ENCODE measurements at places on chromosomes 3 and 15.

DNA sequence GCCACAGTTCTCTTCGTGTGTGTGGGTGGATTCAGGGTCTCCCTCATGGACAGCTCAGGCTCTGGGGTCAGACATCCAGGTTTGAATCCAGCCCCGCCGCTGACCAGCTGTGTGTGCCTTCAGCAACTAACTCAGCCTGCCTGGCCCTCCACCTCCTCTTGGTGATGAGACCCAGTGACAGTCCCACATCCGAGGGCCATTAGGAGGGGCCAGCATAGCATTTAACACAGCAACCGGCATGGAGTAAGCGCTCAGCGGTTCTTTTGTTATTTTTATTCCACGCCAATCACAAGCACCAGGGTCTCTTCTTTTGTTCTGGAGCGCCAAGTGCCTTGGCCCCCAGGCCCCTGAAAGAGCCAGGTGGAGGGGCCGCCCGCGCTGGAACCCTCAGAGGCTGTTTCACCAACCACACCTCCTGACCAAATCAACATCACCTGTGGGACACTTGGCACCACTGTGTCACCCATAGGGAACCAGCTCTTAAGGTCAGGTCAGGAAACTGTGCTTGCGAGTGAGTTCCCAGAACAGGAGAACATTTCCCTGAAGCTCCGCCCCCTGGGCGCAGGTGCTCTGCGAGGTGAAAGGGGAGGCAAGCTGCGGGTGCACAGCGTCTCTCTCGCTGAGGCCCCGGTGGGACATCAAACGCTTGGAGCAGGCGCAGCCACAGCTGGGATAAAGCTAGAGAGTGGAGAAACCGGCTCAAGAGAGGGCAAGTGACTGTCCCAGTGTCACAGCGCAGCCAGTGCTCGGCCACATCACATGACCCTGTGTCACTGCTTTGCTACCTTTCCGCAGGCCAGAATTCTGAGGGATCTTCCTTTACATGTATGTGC lies 311.3 kb downstream of the UACA start:
- DNase-seq: no peak

DNA sequence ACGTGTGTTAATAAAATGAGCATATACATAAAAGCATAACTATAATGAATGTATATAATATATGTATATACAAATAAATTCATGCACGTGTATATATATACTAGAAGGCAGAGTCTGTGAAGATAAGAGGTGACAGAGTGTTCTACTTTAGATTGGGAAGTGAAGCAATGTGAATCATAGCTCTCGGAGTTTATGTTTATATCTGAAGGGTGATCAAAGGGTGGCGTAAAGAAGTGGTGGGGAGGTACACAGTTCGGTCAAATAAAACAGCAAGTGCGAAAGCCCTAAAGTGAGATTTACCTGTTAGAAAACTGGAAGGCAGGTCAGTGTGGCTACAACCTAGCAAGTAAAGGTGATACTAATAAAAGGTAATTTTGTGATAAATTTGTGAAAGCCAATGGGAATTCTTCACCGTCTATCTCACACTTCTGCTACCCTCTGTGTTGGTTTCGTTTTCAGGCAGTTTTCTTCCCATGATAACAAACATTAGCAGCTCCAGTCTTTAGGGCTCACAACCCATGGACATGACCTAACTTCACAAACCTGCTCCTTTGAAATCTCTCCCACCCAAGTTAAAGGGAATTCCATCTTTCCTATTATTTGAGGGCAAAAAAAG lies 46.7 kb upstream of the BCHE start:
- no peak for DNase-seq

DNA sequence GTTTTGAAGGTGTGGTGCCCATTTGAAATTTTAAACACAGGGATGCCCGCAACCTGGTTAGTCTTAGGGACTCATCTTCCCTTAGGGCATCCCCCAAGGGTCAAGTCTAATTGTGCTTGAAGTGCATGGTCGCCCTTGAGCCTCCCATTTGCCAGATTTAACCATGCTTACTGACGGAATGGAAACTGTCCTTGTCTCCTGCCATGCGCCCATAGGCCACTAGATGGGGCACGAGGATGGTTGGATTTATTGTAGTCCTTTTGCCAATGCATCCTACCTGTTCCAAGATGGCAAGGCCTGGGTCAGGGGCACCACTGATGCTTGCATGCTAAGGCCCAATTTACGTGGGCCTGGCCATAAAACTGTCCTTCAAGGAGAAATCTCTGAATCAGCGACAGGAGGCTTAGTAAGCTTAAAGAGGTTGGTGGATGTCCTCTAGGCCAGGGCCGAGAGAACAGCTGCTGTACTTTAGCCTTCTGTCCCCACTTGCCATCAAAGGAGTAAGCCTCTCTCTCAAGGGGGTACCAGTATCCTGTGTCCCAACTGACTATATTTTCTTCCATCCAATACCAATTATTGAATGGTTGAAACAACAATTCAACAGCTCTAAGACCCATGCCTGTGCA lies 355.4 kb downstream of the OTOL1 start:
- peak; percentile 19 for DNase-seq

DNA sequence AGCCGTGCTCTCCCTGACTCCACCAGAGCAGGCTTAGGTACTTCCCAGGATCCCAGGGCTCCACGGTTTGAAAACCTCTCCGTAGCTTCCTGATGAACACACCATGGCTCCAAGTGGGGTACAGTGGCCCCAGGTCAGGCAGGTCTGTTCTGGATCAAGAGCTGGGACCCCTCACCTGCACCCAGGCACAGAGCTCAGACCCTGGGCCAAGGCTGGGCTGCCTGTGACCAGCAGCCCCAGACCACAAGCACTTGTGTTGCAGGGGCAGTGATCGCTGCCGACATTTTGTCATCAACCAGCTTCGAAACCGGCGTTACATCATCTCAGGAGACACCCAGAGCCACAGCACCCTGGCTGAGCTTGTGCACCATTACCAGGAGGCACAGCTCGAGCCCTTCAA lies 5.3 kb downstream of the SH2D7 start:
- DNase-seq: no peak

GRCh38 chr3:154235330-154235729 lies 89.0 kb downstream of the DHX36 start:
- no peak for DNase-seq

DNA sequence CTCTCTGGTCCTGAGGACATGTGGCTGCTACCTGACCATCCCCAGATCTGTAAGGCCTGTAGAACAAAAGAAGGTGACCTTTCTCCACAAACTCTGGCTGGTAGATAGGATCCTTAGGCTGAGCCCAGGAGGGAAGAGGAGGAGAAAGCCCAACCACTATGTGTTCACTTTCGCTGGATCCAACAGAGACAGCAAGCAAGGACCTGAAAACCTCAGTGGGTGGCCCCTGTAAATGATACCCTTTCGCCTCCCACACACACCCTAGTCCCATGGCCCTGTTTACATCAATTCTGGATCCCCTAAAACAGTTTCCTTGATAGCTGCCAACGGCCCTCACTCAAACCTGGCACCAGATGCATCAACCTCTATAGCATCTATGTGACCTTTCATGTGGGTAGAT lies 22.4 kb downstream of the CCDC12 start:
- no peak for DNase-seq

DNA sequence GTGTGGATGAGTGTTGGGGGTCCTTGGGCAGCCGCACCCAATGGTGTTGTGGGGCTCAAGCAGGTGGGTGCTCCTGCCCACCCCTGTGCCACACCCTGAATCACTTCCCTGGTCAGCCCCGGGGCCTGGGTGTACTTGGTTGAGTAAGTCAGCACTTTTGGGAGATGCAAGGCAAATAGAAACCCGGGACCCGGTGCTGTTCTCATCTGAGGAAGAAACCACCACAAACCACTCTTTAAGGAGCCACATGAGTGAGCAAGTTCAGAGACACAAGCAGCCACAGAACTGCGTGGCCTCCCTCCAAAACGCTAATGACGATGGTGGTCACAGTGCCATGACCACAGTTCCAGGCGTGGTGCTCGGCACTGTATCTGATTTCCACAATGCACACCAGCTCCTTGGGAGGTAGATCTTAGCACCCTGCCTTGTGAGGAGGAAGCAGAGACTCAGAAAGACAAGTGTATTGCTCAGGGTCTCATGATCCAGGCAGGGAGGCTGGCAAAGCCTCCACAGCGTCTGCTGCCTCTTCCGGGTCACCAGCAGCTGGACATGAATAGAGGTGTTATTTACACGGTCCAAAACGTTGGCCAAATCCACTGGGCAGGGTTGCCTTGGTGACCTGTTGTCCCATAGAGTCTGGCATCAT lies 118.2 kb upstream of the ALDH1A3 start:
- no peak for DNase-seq

DNA sequence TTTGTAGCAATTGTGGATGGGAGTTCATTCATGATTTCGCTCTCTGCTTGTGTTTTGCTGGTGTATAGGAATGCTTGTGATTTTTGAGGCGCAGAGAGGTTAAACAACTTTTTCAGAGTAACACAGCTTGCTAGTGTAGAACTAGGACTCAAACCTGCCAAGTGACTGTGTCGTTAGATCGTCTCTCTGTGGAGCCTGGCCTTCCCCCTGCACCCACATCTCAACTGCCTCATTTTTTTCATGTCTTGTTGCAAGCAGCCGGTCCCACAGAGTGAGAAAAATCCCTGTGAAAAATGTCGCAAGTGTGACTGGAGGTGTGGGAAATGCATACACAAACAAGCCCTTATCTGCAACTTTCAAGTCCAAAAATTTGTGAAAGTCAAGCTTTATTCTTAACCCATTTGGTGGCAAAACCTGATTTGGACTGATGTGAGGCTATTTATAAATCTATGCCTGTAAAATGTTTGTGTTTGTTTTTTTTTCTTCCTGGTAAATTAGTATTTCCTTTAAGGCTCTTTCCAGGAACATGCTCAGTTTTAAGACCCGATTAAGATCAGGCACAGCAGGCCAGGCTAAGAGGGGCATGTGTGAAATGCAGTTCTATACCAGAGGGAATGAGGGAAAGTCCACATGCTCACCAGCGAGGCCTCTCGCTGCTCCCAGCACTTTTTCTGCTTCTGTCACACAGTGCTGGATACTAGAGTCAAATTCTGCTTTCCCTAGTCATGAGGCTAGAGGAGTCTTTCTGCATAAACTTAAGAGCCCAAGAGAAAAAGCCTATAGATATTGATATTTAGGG lies 25.8 kb downstream of the ST6GAL1 start:
- DNase-seq: no peak

DNA sequence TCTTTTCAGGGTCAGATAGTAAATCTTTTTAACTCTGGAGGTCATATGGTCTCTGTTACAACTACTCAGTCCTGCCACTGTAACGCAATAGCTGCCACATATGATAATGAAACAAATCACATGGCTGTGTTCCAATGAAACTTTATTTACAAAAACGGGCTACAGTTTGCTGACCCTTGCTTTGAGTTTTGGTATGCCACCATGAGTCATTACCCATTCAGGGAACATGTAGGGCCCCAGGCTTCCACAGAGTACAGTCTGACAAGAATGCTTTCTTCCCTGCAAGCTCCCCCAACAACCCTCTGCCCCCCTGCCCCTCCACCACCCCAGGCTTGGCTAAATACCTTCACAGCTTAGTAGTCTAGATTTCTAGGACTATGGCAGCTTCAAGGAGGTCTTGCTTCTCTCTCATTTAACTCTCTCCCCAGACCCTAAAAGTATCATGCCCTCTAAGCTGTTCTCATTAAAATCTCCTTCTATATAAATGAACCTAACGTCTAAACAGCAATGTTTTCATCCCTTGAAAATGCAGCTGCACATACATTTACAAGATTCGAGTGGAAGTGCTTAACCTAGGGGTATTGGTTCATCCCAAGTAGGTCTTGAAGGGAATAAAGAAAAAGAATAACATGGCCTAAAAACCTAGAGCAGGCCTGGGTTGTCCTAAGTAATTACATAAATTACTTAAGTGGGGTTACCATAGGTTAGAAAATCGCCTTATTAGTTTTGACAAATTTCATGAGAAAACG lies 117.8 kb upstream of the PRICKLE2 start:
- no peak for DNase-seq

DNA sequence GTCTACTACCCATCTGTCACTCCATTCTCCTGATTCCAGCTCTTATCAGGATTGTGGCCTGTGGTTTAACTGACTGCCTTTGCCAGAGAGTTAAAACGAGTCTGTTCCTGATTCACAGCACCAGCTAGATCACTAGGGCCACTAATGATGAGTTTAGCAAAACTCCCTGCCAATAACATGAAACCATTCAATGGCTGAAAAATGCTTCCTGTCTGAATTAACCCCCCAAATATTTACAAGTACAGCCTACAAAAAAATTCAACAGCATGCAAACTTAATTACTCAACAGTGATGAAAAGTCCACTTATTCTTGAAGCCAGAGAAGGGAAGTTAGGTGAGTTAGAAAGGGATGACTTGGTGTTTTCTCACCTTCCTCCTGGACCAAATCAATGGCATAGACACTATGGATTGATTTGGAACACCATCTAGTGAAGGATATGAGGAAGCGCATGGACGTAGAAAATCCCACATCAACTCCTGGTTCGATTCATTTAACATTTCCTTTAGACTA lies 141.4 kb downstream of the TGFBR2 start:
- no peak for DNase-seq
